ENCODE measurements at places on chromosomes 16 and 17. TPM values are rescaled to one million over a fixed set of nuclear protein-coding genes. Genes with fewer than 3 reads are reported as not detected.

The SLC13A2 gene
- not detected for total RNA-seq

The DYNLRB2 gene
- total RNA-seq = 2.0 TPM

The GCGR gene
- total RNA-seq = not detected

The TSPAN10 gene
- 3.9 TPM for total RNA-seq

The DUSP3 gene
- 58.7 TPM for total RNA-seq

The SGCA gene
- 0.11 TPM for total RNA-seq

The MYH13 gene
- not detected for total RNA-seq

The IL21R gene
- total RNA-seq = not detected

The GSDMA gene
- total RNA-seq = 0.33 TPM

The ZG16 gene
- total RNA-seq = 1.2 TPM

The SLC12A4 gene
- 121 TPM for total RNA-seq

The ALOX15 gene
- 2.7 TPM for total RNA-seq

The NOD2 gene
- total RNA-seq = 28.3 TPM

The MYL11 gene
- not detected for total RNA-seq

The AANAT gene
- not detected for total RNA-seq

The NXPH3 gene
- total RNA-seq = 2.0 TPM

The TNP2 gene
- not detected for total RNA-seq

The PSME3IP1 gene
- total RNA-seq = 57.2 TPM
